ENCODE measurements at places on chromosomes 5 and 9.

DNA sequence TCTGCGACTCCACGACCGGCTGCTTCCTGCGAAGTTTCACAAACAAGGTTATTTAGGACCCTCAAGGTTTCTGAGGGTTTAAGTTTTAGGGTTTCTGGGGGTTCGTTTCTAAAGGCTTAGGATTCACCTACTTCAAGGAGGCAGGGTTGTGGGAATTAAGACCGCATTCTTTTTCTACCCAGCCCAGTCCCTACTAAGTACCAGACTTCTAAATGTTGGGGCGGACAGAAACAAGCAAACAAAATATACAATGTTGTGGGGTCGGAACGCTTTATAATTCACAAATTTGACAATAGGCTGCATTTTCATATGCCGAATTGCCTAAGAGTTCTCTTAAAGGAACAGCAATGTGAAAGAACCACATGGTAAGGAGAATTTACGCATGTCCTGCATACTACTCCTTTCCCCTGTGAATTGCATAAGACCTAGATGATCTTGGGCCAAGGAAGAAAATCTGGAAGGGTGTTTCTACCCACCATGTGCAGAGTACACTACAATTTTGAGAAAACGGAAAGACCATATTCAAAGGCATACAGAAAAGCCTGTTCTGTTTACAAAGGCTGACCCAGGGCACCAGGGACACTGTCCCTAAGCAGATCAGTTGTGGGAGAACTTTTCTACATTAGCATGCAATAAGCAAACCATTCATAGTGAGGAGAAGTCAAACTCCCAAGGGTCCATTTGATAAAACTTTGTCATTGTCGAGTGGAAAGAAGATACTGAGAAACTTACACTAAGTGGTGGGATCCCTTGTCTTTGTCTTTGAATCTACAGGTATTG lies 457.3 kb downstream of the RAB3C start:
- DNase-seq: no peak

DNA sequence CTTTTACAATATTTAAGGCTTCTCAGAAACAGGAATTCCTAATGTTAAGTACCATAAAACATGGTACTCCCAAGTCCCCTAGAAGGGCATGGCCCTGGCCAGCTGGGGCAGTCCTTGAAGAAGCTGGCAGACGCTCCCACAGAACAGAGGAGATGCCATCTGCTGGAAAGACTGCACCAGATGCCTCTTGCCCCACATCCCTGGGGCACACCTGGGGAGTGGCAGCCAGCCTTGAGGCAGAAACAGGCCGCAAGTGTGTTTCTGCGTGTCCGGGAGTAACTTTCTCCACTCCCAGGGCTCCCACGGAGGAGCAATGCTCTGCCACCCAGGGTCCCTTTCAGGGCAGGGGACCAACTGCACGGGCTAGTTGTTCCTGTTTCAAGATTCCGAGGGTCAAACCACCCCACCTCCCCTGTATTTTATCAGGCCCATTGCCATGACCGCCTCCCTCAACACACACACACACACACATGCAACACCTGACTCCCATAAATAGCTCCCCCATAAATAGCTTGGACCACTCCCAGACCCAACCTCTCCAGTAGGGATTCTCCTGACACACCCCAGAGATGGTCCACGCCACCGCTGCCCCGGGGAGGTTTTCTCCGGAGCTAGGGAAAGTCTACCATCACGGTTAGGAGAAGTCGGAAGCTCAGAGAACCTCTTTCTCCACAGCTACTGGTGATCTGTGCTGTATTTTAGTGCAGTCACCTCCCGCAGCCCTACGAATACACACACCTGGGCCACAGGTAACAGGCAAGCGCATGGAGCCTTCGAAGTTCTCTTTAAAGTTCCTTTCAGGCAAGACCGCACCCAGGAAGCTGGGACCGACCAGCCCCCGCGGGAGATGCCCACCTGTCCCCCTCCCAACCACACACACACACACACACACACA lies 1.5 kb downstream of the SPOCK1 start:
- no peak for DNase-seq

DNA sequence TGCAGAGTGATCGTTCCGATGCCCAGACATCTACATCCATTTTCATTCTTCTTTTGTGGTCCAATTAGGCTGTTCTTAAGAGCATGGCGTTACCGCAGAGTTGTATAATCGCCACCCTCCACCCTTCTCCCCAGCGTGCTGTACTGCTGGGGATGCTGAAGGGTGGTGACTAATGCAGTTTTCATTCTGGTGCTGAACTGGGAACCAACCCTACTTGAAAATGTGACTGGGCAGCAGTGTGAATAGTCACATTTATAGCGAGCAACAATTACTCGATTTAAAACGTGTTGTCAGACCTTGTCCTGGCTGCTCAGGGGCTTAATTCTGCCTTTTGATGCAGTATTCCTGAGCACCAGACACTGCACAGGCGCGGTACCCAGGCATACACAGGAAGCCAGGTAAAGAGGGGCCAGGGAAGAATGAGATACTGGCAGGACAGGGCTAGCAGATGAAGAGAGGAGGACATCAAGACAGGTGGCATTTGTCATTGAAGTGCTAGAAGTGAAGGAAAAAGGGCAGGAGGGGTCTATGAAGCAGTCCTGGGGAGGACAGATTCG lies 719 bp upstream of the ISCA1 start:
- no peak for DNase-seq

DNA sequence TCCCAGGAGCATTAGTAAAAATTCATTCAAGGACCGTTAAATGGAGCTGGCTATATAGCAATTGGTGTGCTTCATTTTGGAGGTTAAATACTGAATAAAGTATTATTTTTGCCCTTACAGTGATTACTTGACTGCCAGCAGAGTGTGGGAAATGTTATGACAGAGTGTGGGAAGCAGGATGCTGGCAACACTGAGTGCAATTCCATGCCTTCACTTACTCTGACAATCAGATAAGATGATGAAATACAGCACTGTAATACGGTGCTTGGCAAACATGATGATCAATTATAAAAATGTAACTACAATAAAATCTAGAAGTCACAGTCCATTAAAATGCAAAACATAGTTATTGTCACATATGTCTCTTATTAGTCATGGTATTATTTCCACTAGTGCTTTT lies 651.3 kb downstream of the PTPRD start:
- no peak for DNase-seq

- no peak for DNase-seq
Observed at GRCh38 chr5:13976867-13977830, 32.7 kb upstream of the DNAH5 start.

DNA sequence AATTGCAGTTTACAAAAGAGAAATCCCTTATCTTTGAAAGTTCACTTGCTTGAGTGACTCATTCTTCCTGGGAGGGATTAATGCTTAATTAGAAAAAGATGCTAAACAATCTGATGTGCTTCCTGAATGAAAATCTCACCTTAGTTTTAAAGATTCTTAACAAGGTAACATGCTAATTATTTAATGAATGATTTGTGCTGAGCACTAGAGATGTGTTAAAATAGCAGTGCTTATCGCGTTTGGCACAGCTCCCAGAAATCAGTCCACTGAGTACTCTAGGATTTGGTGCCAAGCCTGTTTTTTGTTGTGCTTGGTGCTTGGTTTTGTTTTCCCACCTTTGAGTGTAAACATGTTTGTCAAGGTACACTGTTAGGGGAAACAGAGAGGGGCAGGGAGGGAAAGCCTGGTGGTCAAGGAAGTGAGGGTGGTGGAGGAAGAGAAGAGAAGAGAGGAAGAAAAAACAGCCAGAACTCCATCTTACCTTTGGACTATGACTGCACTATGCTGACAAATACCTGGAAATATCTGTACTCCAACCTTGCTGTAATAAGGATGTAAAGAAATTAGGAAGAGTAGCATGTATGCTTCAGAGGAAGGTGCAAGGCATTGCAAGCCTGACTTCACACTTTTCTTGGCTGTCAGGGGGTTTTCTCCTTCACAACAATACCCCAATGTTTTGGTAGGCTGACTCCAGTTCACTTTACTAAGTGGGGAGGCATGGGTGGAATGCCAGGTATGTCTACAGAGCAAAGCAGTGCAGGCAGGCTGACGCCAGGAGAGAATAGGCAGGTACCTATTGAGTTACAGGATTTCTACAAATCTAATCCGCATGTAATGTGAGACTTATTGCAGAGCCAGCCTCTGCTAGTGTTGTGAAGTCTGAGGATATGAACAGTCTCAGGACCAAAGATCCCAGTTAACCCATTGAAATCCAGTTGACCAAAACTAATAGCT lies 157.2 kb upstream of the ISL1 start:
- no peak for DNase-seq

DNA sequence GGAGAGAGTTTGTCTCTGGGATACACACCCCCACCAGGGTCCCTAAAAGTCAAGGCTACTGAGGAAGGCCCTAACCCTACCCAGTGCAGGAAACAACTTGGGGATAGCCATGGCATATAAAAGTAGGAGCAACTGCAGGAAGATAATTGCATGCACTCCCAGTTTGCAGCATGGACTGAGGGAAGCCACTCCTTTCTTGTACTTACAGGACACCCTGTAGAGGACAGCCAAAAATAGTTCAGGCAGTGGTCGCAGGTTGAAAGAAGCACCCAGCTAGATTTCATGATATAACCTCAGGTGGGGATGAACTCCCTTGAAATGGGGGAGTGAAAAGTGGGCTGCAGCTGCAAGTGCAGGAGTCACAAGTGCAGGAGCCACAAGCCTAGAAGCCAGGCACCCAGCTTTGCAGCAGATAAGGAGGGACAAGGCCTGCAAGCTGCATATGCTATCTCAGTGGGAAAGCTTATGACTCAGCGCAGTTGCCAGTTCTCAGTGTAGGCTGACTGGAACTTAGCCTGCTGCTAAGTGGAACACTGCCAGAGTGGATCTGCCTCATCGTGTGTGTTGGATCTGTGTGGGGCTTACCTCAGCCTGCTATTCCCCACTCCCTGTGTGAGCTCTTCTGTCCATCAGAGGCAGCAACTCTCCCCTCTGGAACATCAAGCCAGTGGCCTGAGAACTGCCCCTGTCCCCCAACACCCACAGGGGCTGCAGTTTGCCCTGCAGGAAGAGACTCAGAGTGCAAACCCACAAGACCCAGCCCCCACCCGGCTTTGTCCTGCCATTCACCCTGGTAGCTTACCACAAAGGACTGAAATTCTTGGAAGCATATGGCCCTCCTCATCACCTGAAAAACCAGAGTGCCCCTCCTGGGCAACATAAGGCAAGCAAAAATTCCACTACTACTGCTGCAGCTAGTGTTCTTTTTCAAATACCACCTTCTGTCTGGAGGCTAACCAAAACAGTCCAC lies 42.7 kb downstream of the CYLC2 start:
- no peak for DNase-seq

DNA sequence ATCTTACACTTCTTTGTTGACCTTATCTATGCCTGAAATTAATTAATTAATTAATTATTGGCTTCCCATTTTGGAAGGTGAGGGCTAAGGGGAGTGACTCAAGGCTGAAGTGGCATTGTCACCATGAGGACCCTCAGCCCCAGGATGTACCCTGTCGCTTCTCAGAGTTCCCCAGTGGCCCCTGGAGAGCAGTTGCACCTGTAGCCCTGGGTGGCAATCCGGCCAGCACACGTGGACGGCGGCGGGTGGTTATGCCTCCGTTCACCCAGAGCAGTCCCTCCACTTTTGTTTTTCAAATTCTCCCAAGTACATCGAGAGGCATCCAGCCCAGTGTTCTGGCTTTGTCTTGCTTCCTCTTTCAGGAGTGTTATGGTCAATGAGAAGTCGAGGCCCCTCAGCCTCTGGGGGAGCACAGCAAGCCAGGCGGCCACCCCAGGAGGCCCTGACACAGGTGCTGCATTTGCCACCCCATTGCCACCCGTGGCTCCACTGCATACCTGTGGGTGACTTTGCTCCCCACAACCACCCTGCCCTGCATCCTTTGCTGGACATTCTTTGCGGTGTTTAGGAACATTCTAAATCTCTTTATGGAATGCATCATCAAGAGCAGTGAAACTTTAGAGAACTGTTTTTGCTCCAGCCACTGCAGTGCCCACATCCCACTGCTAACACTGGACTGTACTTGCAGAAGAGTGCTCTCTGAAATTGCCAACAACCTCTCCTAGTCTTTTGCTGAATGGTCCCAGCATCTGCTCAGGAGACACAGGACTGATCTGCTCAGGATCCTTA lies 11.5 kb upstream of the IRX2 start:
- DNase-seq: no peak

- no peak for DNase-seq
Observed at GRCh38 chr9:2013743-2014475, 1.2 kb upstream of the SMARCA2 start.

DNA sequence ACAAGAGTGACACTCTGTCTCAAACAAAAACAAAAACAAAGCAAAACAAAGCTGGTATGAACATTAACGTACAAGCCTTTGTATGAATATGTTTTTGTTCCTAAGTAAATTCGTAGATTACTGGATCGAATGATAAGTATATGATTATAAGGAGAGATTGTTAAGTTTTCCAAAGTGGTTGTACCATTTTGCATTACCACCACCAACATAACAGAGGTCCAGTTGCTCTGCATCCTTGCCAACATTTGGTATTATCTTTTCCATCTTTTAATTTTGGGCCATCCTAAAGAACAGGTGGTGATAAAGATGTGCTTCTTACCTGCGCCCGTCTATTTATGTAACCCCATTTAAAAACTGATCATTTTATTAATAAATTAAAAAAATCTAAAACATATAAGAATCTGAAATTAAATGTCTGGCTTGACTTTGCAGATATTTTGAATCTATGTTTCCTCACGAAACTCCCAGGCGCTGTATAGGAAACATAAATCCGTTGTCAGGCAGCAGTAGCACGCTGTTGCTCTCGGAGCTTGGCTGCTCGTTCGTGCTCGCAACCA lies 593 bp upstream of the NAA35 start:
- no peak for DNase-seq

- DNase-seq: no peak
Observed at GRCh38 chr5:125883223-125883622, 540.0 kb upstream of the GRAMD2B start.

DNA sequence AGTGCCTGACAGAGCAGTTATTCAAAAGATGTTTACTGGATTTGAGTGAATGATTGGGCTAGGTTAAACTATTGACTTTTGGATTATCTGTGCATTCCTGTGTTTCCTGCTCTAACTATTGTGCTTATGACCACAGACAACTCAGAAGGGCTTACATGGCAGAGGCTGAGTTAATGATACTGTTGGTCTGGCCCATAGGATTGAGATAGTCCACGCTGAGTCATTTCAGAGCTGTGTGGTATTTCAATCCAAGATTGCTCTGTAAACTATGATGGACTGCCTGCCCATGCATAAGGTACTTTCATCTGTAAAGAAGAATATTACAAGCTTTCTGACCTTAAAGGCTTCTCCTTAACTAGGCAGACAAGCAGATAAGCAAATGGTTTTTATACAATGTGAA lies 49.1 kb upstream of the SLIT3 start:
- no peak for DNase-seq

Measured in stimulated activated CD8-positive, alpha-beta memory T cell treated with anti-CD3 and anti-CD28 coated beads, Interleukin-4, amount 100 ng/mL, for 1 hour (primary cell).